ENCODE measurements at places on chromosomes 11 and 22.
A peak's percentile ranks its signal among the peaks of the same experiment; 100 is the strongest.

GRCh38 chr22:17903564-17904295, 120.6 kb downstream of the MICAL3 start:
- DNase-seq: no peak

DNA sequence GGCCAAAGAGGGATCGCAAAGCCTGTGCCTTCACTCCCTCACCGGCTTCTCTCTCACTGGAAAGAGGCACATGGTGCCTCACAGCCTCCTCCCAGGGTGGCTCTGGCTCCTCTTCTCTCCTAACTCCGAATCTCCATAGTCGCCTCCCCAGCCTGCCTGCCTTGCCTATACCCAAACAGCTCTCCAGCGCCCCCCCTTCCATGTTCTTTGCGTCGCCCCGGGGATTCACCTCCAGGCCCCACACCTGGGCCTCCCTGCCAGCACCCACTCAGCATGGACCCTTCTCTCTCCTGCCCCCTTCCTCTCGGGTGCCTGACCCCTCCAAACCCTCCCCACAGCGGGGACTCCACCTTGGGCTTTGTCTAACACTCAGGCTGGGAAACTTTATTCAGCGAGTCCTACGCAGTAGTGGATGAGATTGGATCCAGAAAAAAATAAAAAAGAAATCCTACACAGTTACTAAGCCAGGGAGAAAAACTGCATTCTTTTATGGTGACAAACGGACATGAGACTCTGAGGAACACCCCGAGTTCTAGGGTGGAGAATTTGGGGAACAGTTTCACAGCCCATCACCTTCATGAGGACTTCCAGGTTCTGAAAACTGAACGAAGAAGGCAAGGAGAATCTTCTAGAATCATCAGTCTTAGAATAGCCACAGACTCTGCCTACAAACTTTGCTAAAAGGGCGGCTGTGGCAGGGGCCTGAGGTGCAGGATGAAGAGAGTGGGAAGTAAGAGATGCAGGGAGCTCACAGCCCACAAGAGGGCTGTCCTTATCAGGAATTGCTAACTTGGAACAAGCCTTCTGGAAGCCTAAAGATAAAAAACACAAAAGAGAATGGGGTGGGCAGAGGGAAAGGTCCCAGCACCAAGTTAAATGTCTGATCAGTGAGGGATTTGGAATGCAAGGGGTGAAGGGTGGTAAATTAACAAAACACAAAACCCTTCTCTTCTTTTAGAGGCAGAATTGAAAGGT, 5.3 kb downstream of the PPM1F start:
- peak; percentile 53 for DNase-seq

DNA sequence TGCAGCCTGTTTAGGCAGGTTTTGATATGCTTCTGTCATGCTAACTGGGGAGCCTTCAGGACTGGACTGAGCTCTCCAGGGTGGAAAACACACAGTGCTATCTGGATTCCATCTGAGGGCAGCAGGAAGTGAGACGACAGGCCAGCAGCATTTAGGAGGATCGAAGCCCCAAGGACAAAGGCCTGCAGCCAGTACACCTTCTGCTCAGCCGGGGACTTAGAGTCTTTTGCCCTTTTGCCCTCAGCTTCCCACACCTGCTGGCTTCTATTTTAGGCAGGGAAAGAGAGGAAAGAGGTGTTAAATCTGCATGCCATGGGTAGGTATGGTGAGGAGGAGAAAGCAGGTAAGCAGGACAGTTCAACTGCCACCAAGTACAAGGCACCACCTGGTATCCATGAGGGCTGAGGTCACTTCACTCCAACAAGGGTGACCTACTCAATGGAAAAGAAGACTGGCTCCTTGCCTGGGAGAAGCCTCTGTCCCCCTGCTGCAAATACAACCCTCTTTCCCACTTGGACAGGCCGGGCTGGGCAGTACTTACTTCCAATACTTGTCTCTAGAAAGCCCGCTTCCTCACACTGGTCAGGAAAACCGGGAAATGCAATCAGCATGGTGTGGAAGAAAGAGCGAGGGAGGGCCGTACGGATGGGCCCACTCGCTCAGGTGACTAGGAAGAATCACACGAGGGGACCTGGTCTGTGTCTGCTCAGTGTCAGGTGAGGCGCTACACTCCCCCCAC, 12.3 kb downstream of the LARGE2 start:
- DNase-seq: no peak

DNA sequence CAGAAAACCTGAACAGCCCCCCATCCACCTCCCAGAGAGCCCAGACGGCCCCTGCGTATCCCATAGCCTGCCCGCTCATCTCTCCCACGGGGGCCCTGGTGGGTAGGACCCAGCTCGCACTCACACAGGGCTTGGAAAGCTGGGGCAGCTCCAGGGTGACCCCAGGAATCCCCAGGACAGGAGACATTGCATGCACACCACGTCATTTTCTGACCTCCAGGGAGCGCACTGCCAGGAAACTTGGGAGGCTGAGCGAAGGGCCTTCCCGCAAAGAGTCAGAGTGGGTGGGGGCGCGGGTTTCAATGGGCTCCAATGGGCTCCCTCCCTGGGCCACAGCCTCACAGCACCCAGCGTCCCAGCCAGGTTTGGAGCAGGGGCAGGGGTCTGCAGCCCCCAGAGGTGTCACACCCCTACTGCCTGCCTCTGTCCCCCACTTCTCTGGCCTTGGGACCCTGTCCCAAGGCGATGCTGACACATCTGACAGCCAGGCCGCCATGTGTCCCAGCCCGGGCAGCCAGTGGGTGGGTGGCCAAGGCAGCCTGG, 8.2 kb upstream of the SYT8 start:
- DNase-seq: no peak

- no peak for DNase-seq
Observed at GRCh38 chr11:10993186-10993585, 135.3 kb upstream of the ZBED5 start.

GRCh38 chr11:27770576-27770975, 70.3 kb upstream of the BDNF start:
- no peak for DNase-seq

DNA sequence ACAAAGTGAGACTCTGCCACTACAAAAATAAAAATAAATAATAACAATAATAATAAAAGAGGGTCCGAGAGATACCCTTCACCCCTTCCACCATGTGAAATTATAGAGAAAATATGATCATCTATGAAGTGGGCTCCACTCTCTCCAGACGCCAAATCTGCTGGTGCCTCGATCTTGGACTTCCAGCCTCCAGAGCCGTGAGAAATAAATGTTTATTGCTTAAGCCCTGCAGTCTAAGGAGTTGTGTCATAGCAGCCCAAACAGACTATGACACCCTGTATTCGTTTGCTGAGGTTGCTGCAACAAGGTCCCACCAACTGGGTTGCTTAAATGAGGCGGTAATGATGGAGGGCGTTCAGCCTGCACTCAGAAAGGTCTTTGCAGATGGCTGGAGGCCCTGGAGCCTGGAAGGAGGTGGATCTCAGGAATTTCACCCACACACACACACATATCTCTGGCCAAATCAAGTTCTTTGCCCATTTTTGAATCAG, 7.6 kb upstream of the SEPTIN5 start:
- DNase-seq: no peak

- no peak for DNase-seq
Observed at GRCh38 chr11:31236143-31236542, 133.4 kb downstream of the DCDC1 start.

DNA sequence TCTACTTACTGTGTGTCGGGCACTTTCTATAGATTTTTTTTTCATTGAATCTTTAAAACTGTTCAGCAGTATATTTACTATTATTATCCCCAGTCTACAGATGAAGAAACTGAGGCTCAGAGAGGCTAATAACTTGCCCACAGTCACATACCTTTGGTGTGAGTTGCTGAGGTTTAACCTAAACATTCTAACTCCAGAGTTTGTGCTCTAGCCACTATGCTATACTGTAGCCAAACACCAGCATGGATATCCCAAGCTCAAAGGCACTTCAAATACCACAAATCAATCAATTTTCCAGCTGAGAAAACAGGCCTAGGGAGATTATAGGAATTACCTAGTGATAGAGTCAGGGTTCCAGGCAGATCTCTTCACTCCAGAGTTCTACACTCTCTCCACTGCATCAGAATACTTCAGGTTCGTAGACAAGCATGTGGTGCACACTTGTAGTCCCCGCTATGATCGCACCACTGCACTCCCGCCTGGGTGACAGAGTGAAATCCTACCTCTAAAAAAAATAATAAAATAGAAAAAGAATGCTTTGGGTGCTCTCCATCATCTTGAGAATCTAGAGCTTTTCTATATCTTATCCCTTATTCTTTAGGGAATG, 20.4 kb upstream of the UPB1 start:
- no peak for DNase-seq

- peak; percentile 82 for DNase-seq
Observed at GRCh38 chr22:46576556-46577367, 39.3 kb upstream of the CELSR1 start.

GRCh38 chr11:20351136-20351535, 12.4 kb upstream of the HTATIP2 start:
- DNase-seq: no peak

GRCh38 chr22:21688341-21688705, 22.5 kb downstream of the PPIL2 start:
- DNase-seq: no peak

GRCh38 chr11:3866206-3866605, 10.7 kb downstream of the STIM1 start:
- DNase-seq: no peak

- no peak for DNase-seq
Observed at GRCh38 chr11:2576111-2576510, 123.7 kb downstream of the KCNQ1OT1 start.

DNA sequence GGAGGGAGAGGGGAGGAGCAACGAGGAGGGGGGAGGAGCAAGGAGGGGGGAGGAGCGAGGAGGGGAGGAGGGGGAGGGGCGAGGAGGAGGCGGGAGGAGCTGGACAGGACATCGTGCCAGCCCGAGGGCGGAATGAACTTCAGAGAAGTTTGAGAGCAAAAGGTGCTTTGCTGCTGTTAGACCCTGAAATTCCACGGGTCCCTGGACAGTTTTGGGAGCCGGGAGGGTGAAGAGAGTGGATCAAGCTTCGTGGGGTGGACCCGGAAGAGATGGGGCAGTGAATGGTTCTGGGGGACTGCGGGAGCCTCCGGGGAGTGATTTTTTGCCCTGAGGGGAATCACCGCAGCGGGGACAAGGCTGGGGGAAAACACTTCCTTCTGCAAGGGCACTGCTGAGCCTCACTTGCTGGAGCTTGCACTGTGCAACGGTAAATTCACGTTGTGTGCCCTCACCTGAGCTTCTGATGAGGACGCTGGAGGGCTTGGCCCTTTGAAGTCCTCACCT, 10.7 kb upstream of the NLRP6 start:
- no peak for DNase-seq

DNA sequence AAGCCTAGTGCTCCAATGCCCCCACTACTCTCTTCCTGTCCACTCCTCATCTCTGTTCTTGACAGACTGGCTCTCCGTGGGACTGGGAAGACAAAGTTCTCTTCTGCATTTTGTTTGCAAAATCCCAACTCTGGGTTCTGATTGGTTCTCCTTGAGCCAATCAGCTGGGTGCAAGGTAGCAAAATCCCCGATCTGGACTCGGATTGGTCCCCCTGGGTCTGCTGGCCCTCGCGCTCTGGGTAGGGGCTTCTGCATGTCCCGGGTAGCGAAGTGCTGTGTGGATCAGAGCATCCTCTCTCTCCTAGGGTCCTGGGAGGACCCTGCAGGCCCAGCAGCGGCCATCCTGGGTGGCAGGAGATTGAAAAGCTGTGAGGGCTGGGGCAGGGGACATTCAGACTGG, 22.3 kb upstream of the A4GALT start:
- DNase-seq: no peak

DNA sequence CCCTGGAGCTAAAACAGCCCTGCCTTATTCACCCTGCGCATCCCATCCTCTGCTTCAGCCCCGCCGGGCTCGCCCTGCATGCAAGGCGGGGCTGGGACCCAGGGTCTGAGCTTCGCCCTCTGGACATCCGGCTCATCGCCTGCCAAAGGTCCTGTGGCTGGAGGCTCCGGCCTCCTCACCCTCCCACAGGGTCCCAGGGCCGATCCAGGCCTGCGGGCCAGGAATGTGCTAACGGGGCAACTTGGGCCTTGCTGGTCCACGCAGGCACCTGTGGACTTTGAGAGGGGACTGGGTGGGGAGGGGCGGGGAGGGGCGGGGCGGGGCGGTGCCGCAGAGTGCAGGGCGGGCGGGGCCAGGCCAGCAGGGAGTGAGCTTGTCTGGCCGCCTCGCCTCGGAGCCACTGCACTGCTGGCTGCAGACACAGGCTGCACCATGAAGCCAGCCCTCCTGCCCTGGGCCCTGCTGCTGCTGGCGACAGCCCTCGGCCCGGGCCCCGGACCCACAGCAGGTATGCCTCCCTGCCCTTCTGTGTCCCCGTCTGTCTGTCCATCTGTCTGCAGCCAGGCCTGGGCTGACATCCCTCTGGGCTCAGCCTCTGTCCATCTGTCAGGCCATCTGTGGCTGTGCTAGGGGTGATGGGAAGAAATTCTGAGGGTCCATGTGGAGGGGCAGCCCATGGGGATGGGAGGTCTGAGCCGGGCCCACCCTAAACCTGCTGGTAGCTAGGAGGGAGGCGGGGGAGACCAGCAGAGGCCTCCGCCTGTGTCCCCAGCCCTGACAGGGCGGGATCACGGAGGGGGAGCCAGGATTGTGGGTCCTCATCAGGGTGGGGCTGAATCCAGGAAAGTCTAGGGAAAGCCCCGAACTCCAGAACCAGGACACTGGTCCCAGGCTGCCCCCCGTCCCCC, at the start of gene SUSD2:
TSS of gene SUSD2 (plus strand) at position 400 of the 908 bp plus-strand sequence. CDS start at position 433, 33 bp downstream.
- peak; percentile 46 for DNase-seq

GRCh38 chr22:42696331-42696967, 24.2 kb downstream of the A4GALT start:
- no peak for DNase-seq

GRCh38 chr22:29313126-29313575, 2.3 kb downstream of the RASL10A start:
- no peak for DNase-seq

DNA sequence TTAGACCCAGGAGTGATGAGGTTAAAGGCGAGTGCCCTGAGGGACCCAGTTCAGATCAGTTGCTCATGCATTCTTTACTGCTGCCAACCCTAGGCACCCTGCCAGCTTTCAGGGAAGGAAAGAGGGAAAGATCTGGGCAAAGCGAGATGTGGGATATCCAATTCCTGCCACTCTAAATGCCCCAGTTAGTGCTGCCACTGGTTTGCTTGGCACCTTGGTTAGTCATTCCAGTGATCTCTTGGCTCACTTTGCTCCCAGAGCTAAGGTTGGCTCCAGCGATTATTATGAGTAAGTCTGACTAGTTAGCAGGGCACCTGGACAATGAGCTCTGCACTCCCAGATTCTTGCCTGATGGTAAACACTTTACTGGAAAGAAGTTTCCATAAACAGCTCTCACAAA, 85.0 kb downstream of the INSC start:
- DNase-seq: no peak

- DNase-seq: no peak
Observed at GRCh38 chr11:6862961-6863360, at the start of gene OR10A2. OR10A2 (plus strand) TSS chr11:6863057; CDS start chr11:6869755, 6,698 bp downstream.

GRCh38 chr11:84824624-84825023, 802.5 kb downstream of the DLG2 start:
- DNase-seq: no peak

- DNase-seq: no peak
Observed at GRCh38 chr11:130369141-130369691, 54.5 kb upstream of the ZBTB44 start.

DNA sequence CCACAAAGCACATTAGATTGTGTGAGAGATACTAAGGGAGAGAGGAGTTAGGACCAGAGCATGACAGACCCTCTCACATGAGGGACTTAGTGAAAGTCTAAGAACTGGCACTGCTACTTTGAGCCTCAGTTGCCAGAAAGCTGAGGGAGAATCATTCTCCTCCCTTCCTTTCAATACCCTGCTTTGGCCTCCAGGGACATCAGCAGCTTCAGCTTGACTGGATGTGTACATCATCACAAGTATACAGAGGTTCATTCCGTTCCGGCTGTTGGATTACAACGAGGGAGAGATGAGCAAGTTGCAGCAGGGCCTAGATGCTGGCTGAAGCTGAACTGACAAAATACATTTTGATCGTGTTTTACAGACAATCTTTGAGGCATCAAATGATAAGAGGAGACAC, 15.7 kb upstream of the ANO5 start:
- peak; percentile 22 for DNase-seq
